Vagina (tissue), 2 donors: ENCODE measurements at places on chromosomes 2 and 18. TPM values are rescaled to one million over a fixed set of nuclear protein-coding genes. Genes with fewer than 3 reads are reported as not detected.
A peak's percentile ranks its signal among the peaks of the same experiment; 100 is the strongest.

- H3K4me3 ChIP-seq, result no peak overlapping the region
- no peak overlapping the region for H3K27ac ChIP-seq
- H3K27me3 ChIP-seq, result no peaks in the 10 kb centered on the region
- no peak for DNase-seq
- H3K4me1 ChIP-seq, result no peaks in the 10 kb centered on the region
- H3K36me3 ChIP-seq, result no peaks in the 10 kb centered on the region
Measured at GRCh38 chr2:10818984-10819383, 6.4 kb upstream of the PDIA6 start.

DNA sequence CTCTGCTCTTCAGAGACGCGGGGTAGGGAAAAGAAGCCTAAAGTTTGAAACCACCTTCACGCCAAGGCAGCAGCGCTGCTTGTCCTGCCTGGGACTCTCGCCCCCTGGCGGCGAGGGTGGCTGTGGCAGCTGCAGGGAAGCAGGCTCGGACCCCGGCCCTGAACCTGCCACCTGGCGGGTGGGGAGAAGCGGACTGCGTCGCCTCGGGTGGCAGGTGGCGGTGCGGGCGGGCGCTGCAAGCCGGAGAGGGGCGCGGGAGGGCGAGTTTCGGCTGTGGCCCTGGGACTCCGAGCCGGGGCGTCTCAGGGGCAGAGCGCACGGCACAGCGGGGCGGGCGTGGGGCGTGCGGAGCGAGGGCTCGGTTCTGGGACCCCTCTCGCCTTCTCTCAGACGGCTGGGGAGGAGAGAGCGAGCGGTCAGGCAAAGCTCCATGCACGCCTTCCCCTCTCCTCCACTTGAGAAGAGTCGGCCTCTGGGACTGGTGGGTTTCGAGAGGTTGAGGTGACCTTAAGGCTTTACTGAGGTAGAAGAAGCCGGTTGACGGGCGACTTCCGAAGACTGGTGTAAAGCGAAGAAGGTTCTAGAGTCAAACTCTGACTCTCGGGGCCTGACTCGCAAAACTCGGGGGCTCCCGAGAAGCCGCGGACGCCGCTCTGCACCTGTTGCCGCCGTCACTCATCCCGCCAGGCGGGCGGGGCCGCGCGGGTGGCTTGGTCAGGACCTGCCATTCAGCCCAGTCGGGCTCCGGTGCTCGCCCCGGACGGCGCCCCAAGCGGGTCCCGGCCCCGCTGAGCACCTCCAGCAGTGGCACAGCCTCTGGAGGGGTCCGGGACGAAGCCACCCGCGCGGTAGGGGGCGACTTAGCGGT, 1.1 kb upstream of the BOLL start:
- DNase-seq, result no peak
- H3K4me1 ChIP-seq, result peaks cover 10% of the 10 kb centered on the region
- peak overlapping the region; percentile 27 for H3K4me3 ChIP-seq

- no peaks in the 10 kb centered on the region for H3K36me3 ChIP-seq
Measured at GRCh38 chr2:157229572-157229971, 27.9 kb upstream of the GALNT5 start.

DNA sequence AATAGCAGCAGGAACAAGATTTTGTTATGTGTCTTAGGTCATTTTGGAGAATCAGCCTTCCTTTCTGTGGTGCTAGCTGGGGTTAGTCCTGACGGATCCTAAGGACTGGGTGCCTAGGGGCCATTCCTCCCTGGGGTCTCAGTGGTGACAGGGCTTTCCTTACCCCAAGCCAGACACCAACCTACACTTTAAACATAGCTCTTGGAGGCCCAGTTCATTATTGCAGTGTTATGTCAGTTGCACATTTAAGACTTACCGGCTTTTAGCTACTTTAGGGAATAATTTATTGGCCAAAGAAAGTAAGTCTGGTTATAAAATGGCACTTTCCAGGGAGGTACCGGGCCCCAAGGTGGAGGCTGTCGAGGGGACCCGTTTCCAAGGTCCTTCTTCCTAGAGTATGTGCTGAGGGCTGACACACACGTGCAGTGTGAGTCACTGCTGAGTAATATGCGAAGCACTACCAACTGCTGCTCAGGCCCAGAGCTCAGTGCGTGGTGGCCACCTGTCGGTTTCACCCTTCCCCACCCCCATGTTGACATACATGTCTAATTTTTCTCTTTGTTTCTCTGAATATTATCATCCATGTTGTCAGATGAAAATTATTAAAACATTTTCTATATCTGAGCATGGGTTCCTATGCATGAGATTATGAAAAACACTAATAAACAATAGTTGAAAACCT, 37.0 kb upstream of the GRHL1 start:
- H3K27me3 ChIP-seq, result no peaks in the 10 kb centered on the region
- DNase-seq, result no peak
- no peaks in the 10 kb centered on the region for H3K4me1 ChIP-seq

GRCh38 chr2:44840503-44840850, 101.0 kb upstream of the SIX3 start:
- H3K27me3 ChIP-seq, result no peaks in the 10 kb centered on the region
- no peaks in the 10 kb centered on the region for H3K36me3 ChIP-seq
- H3K27ac ChIP-seq, result no peak overlapping the region
- no peak overlapping the region for H3K4me3 ChIP-seq
- no peak for DNase-seq

DNA sequence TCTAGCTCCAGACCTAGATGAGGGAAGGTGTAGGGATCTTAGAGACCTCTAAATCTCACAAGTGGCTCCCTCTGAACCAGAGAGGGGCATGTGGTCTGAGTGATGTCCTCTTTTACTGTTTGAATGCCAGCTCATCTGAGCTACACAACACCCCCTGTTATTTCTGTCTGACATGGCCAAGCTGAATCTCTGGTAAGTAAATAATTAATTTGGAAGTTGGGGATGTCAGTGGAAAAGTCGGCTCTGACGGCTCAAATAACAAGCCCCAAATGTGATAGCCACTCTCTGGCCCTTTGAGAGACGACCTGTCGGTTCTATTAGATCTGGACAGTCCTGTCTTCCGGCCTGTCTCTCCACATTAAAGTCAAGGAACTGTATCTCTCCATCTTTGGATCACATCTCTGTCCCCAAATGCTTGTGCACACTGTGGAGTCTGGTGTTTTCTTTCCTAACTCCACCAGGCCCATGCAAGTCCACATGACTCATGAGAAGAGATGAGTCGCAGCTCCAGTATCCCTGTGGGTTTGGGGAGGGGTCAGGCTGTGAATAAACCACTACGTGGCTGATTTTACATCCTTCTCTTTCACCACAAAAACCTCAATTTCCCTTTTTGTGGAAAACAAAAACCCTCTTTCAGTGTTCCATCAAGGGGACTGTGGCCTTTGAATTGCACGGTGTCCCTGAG, 52.5 kb downstream of the SETBP1 start:
- peak overlapping the region; percentile 34 for H3K27ac ChIP-seq
- H3K36me3 ChIP-seq, result no peaks in the 10 kb centered on the region
- H3K4me3 ChIP-seq, result no peak overlapping the region
- no peak for DNase-seq
- H3K27me3 ChIP-seq, result no peaks in the 10 kb centered on the region
- H3K4me1 ChIP-seq, result peaks cover 77% of the 10 kb centered on the region

DNA sequence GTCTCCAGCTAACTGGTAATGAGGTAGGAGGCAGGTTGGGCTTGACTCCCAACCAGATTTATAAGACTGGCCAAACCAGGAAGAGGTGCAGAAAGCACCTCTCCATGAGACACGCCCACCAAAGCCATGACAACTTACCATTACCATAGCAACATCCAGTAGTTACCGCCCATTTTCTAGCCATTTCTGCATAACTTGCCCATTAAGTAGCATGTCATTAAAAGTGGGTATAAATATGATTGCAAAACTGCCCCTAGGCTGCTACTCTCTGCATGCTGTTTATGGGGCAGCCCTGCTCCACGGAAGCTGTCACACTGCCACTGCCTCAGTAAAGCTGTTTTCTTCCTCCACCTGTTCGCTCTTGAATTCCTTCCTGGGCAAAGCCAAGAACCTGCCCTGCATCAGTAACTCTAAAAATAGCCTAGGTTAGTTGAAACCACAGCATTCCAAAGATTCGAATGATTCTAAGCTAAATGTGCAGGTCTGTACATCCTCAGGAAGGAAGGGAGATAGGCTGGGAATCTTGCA, 131.9 kb downstream of the ATL2 start:
- H3K4me1 ChIP-seq, result no peaks in the 10 kb centered on the region
- H3K27me3 ChIP-seq, result no peaks in the 10 kb centered on the region
- no peaks in the 10 kb centered on the region for H3K36me3 ChIP-seq
- no peak for DNase-seq
- no peak overlapping the region for H3K27ac ChIP-seq

Gene SCLY
- 13.5 TPM for total RNA-seq

Gene FAHD2B
- 28.2 TPM for total RNA-seq

Gene CPLX4
- not detected for total RNA-seq
